CD4-positive, alpha-beta T cell (primary cell): ENCODE measurements at places on chromosomes 6 and 20. TPM values are rescaled to one million over a fixed set of nuclear protein-coding genes. Genes with fewer than 3 reads are reported as not detected.

Gene RFX6
- total RNA-seq, result not detected

DNA sequence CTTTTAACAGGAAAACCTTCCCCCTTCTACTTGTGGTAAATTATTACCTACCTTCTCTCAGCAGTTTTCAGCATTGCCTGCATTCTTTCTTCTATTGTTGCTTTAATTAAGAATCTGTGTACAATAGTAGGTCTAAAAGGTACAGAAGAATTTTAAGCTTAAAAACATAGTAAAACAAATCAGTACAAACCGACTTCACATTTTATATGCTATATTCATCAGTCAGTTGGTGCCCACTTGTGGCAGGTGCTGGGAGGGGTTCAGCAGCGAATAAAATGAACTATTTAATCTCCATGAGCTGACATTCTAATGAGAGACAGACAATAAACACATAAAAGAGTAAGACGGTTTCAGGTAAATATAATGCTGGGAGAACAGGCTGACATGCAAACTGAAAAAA, 73.4 kb upstream of the FBXO30 start:
- DNase-seq, result no peak
- peaks cover 33% of the 10 kb centered on the region for H3K36me3 ChIP-seq
- no peak overlapping the region for H3K27ac ChIP-seq
- no peaks in the 10 kb centered on the region for H3K4me1 ChIP-seq

- H3K36me3 ChIP-seq, result peaks cover 3% of the 10 kb centered on the region
- no peak overlapping the region for H3K4me3 ChIP-seq
- no peak for DNase-seq
- no peak overlapping the region for H3K27ac ChIP-seq
- no peaks in the 10 kb centered on the region for H3K27me3 ChIP-seq
These were observed 57.8 kb downstream of the KIZ start for GRCh38 chr20:21183722-21184121.

DNA sequence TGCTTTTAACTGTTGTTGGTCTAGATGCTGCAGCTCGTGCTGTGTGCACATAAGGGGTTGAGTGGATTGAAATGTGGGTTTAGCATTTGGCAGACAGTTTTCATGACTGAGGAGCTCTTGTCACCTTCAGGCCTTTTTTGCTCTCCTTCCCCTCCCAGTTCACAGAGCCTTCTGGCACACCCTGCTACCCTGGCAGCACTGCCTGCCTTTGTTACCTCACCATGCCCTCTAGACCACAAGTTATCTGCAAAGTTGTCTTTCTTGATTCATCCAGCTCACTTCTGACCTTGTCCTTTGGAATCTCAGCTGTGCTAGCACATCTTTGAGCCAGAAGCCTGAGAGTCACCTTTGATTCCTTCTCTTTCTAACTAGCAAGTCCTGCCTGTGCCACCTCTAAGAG, 348.9 kb upstream of the ZFP64 start:
- no peaks in the 10 kb centered on the region for H3K36me3 ChIP-seq
- H3K4me1 ChIP-seq, result no peaks in the 10 kb centered on the region
- no peak overlapping the region for H3K4me3 ChIP-seq
- H3K27me3 ChIP-seq, result no peaks in the 10 kb centered on the region
- no peak overlapping the region for H3K27ac ChIP-seq

DNA sequence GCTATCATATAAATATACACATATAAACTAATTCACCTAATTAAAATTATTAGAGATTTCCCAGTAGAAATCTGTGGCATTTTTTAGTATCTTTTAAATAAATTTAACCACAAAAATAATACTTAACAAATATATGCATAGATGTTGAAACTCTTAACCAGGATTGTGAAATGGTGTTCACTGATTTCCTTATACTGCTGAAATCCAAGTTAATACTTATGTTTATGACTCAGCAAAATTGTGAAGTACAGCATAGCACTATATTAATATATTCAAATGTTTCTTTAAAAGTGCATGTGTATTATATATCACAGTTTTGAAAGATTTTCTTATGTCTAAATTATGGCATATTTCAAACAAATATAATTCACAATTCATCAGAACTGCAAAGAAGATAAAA, 328.2 kb upstream of the MANEA start:
- no peaks in the 10 kb centered on the region for H3K27me3 ChIP-seq
- no peaks in the 10 kb centered on the region for H3K36me3 ChIP-seq
- H3K4me3 ChIP-seq, result no peak overlapping the region
- no peak for DNase-seq
- H3K4me1 ChIP-seq, result no peaks in the 10 kb centered on the region
- H3K27ac ChIP-seq, result no peak overlapping the region

- H3K36me3 ChIP-seq, result no peaks in the 10 kb centered on the region
- no peaks in the 10 kb centered on the region for H3K27me3 ChIP-seq
- H3K4me3 ChIP-seq, result no peak overlapping the region
- H3K4me1 ChIP-seq, result peaks cover 12% of the 10 kb centered on the region
- no peak overlapping the region for H3K27ac ChIP-seq
- no peak for DNase-seq
These were observed 26.2 kb upstream of the NOL4L start for GRCh38 chr20:32611286-32611685.

DNA sequence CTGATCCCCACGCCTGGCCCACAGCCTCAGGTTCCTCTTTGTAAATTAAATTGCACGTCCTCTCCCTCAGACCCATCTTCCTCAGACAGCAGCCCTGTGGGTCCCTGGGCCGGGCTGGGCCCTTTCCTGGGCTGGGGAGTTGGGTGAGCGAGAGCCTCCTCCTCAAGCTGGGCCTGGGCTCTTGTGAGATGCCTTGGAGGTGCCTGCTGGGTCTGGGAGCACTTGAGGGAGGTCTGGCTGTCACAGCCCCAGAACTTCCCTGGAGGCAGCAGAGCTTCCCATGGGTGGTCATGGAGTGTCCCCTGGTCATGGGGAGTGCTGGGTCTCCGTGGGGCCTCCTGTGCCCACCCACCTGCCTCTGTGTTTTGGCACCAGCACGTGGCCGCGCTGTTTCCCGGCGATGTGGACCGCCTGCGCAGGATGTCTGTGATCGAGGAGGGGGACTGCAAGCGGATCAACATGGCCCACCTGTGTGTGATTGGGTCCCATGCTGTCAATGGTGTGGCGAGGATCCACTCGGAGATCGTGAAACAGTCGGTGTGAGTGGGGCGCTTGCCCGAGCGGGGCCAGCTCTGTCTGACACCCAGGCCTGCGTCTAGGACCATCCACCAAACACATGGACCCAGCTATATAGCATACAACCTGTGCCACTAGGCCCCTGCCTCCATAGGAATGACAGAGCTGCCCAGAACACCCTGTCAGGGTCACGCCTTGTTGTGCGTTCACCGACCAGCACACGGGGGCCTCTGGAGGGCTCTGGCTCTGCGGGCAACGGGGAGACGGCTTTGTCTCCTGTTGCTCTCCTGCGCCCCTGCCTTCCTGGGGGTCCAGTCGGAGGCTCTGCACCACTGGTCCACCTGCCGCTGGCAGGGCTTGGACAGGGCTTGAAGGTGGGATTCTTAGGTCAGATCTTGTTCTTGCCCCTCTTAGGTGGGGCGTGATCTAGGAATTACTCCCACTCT, 33.0 kb downstream of the PYGB start:
- H3K4me3 ChIP-seq, result no peak overlapping the region
- H3K4me1 ChIP-seq, result no peaks in the 10 kb centered on the region
- H3K27me3 ChIP-seq, result no peaks in the 10 kb centered on the region
